Bladder microvascular endothelial cell (primary cell): ENCODE measurements at places on chromosomes 11 and 22. TPM values are rescaled to one million over a fixed set of nuclear protein-coding genes. Genes with fewer than 3 reads are reported as not detected.

KCNJ11 gene
- total RNA-seq = 0.25 and 0.32 TPM in 2 replicates

TSPAN18 gene
- total RNA-seq = 17.6 and 66.3 TPM in 2 replicates

LYVE1 gene
- 1.4 and 15.5 TPM in 2 replicates for total RNA-seq

LRRC55 gene
- 0.16 and 0.31 TPM in 2 replicates for total RNA-seq

AMBRA1 gene
- total RNA-seq = 16.0 and 27.7 TPM in 2 replicates

USH1C gene
- total RNA-seq = not detected in 2 replicates

OR51B5 gene
- total RNA-seq = not detected in 2 replicates

SESN3 gene
- 19.3 and 36.4 TPM in 2 replicates for total RNA-seq
